ENCODE measurements at places on chromosomes 13 and 19.
A peak's percentile ranks its signal among the peaks of the same experiment; 100 is the strongest.

- no peak for DNase-seq
Observed at GRCh38 chr13:68007576-68007975, 777.4 kb upstream of the PCDH9 start.

DNA sequence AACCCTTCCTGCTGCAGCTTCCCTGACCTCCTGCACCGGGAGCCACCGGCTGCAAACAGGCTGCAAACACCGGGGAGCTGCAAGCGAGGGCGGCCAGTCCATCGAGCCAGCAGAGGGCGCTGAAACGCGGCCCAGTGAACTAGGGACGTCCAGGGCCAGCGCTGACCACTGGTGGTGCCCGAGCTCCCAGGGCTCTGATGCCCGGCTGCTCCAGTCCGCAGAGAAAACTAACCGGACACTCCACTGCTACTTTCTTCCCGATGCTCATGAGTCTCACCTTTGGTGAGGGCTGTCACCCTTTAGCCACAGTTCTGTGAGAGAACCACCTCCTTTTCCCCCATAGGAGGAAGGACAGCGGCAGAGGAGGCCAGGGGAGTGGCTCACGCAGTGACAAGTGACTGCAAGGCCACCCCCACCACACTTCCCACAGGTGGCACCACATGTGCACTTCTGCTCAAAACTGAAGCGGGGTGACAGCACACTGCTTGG is 82.8 kb upstream of the MTIF3 start:
- peak; percentile 25 for DNase-seq

GRCh38 chr19:31126236-31126635 is 223.0 kb downstream of the TSHZ3 start:
- no peak for DNase-seq

- no peak for DNase-seq
Observed at GRCh38 chr19:11069561-11069960, 19.7 kb upstream of the LDLR start.

DNA sequence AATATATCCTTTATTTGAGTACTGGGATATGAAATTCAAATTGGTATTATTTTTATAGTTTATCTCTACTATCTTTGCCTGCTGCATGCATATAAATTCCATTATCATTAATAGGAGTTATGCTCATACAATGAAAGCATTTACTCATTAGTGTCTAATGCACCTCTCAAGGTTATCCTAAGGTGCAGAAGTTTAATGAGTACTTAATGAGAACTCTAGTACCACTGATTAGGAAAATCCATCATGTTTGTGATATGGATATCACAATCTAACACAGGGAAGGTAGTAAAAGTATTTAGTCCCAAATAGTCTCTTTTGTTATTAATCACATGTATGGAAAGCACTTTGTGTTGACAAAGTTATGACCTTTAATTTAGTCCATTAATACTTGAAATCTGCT is 77.2 kb upstream of the SLC10A2 start:
- no peak for DNase-seq

- peak; percentile 26 for DNase-seq
Observed at GRCh38 chr13:109715902-109716301, 70.5 kb downstream of the IRS2 start.

DNA sequence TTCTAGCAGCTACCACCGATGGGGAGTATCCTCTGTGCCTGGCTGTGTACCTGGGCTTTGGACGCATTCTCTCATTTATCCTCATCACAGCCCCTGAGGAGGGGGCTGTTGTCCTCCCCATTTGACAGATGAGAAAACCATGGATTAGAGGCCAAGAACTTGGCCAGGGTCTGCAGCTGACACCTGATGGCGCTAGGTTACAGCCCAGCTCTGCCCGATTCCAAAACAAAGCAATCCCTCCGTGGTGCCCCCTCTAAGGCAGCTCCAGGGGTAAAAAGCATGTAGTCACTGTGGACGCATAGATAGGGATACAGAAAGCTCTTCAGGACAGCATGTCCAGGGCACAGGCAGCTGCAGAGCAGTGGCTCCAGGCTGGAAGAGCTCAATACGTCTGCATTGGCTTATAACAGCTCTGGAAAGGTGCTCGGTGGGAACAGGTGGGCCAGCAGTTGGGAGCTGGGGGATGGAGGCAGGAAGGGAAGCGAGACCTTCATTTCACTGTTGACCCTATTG is 35.4 kb upstream of the UQCRFS1 start:
- no peak for DNase-seq

- DNase-seq = no peak
Observed at GRCh38 chr19:3788996-3789778, 3.0 kb upstream of the MATK start.

- no peak for DNase-seq
Observed at GRCh38 chr19:49151267-49152118, 3.7 kb downstream of the HRC start.

DNA sequence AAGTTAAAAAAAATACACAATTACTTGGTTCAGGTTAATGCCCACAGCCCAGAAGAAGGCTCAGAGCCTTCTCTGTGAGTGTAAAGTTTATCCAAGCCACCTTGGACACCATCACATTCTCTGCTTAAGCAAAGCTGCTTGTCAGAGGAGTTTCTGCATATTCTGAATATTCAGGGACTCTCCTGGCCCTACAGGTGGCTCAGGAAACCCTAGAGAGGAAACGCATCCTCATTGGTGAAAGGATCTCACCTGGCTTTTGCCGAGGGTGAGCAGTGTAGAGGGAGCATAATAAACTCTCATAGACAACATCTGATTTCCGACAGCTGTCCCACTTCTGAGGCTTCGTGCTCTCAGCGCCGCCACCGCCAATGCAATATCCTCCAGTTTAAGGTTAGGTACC is 239.9 kb upstream of the TSHZ3 start:
- no peak for DNase-seq

DNA sequence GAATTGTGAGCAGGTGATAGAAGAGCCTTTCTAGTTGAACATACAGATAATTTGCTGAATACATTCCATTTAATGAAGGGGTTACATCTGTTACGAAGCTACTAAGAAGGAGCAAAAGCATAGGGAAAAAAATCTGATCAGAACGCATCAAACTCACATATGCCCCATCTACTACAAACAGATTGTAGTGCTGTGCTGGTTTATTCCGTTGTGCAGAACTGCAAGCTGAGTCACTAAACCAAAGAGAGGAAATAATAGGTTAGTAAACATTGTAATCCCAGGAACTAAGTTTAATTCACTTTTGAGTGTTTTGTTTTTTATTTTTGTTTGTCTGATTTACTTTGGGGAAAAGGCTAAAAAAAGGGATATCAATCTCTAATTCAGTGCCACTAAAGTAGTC is 136.3 kb downstream of the CDK8 start:
- no peak for DNase-seq

DNA sequence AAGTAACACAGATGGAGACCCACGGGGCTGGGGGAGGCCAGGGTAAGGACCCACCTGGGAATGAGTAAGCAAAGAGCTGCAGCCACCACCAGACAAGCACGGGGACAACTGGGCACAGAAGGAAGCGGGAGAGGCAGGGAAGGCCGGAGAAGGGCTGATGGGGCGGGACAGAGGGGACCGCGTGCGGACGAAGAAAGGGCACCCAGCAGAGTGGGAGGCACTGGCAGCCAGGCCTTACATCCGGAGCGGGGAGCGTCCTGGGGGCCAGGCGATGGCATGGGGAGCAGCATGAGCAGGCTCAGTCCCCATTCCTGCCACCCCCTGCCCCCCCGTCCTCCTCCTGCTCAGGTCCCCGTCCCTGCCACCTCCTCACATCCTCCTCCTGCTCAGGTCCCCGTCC is 3.0 kb downstream of the PROZ start:
- no peak for DNase-seq

- DNase-seq = no peak
Observed at GRCh38 chr19:30374865-30375552, 2.8 kb downstream of the ZNF536 start.

- DNase-seq = peak; percentile 88
Observed at GRCh38 chr19:33795370-33796163, 1.1 kb upstream of the KCTD15 start.

DNA sequence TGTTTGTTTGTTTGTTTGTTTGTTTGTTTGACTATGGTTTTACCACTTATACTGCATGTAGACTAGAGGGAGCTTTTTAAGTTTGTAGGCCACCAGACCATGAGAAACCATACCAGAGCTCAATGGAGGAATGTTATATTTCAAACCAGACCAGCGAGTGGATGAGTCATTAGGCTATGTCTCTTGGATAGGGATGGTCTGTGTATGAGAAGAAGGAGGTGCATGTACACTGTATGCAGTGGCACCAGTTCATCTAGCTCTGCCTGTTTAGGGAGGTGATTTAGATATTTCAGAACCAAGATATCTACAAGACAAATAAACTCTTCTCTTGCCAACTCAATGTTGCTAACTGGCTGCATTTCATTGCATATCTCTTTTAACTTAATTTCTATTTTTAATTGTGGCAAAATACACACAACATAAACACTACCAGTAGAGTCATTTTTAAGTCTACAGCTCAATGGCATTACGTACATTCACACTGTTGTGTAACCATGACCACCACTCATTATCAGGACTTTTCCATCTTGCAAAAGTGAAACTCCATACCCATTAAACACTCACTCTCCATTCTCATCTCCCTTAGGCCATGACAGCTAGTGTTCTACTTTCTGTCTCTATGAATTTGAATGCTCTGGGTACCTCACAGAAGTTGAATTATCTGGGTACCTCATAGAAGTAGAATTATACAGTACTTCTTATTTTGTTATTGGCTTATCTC is 29.2 kb downstream of the SYDE1 start:
- no peak for DNase-seq

DNA sequence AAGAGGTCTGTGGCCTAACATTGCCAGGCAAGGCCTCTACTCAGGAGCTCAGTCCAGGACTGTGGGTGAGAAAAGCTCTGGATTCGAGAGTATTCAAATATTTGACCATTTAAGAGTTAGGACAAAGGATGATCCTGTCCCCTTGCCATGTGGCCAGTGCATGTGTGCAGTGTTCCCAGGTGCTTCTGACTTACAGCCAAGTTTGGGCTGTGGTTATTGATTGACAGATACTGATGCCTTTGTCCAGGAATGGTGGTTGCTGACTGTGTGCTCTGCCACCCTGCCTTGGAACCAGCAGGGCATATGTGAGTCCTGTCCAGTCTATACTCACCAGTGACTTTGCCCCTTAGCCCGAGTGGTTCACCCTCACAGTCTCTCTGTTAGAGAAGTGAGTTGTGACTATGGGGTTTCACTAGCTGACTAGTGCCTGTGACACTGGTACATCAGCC is 51.9 kb downstream of the GARRE1 start:
- no peak for DNase-seq

GRCh38 chr19:39498798-39499642 is at the start of gene DLL3:
Gene DLL3, plus strand, starts transcription at chr19:39498947. Its CDS starts 28 bp downstream, at chr19:39498975.
- no peak for DNase-seq

- DNase-seq = no peak
Observed at GRCh38 chr19:18861917-18862316, 30.2 kb downstream of the UPF1 start.

DNA sequence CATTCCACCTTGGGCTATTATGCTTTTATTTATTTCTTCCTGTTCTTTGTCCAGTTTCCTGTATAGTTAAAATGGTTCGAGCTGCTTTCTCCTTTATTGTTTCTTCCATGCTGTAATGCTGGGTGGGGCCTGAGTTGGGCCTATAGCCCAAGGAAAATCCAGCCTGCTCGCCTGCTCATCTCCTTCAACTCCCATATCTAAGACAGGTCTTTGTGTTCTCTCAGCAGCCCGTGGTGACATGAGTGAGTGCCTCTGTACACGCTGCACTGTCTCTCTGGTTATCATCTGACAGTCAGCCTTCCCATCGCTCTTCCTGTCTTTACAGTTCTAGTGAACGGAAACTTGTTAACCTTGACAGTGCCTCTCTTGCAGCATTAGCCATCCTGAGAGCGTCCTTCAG is 221.9 kb upstream of the SLC10A2 start:
- no peak for DNase-seq

DNA sequence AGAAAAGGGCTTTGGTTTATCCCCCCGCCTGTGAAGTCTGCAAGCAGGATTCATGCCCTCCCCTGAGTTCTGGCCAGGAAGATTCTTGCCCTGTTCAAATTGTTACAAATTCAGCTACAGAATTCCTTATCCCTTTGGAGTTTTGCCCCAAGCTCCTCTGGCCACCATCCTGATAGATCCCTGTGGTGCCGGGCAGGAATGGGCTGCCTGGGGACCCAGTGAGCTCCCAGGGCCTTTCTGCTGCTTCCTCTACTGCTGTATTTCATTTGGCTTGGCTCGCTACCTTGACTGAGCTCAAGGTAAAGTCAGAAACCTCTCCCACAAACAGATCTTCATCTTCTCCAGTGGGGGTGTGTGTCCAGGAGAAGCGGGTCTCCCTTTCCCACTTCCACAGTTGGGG is 194.6 kb upstream of the NBEA start:
- DNase-seq = no peak

GRCh38 chr13:98216711-98217285 is 39.7 kb upstream of the RNF113B start:
- DNase-seq = no peak

All from Kasumi-1 (cell line).